ENCODE measurements at places on chromosomes 1 and 21.

DNA sequence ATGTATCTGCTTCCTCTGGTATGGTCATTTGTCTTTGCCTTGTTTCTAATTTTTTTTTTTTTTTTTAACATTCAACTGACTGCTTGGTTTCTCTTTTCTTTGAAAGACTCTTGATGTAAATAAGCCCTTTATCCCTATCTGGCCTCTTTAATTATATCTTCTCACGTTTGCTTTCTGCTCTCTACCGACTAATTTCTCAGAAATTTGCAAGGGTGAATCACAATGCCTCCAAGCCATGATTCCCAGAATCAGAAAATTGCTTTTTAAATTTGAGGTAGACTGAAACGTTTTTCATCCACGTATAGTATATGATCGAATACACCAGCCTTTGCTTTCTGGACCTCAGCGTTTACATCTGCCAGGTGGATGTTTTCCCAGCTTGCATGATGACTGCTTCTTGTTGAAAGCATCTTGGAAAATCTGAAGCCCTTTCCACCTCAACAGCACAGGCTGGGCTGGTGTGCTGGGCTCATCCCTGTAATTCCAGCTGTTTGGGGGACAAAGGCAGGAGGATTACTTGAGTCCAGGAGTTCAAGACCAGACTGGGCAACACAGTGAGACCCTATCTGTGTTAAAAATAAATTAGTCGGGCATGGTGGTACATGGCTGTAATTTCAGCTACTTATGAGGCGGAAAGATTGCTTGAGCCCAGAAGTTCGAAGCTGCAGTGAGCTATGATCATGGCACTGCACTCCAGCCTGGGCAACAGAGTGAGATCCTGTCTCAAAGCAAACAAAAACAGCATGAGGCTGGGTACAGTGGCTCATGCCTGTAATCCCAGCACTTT, 35.0 kb upstream of the GPR137B start:
- no peak for DNase-seq

DNA sequence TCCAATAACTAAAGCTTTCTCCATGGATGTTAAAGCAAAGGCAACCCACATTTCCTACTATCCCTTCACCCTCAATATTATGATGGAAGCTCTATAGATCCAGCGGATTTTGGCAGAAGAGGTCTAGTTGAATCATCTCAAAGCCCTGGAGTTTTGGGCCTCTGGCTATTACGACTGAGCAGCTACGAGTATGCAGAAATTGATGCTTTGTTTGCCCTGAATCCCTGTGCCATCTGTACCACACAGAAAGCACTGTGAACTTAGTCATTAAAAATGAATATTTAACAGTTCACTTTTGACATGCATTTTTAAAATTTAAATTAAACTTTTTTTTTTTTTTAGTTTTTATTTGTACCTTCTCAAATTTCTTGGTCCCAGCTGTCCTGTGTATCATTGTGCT, 705.4 kb upstream of the PTBP2 start:
- DNase-seq, result no peak

DNA sequence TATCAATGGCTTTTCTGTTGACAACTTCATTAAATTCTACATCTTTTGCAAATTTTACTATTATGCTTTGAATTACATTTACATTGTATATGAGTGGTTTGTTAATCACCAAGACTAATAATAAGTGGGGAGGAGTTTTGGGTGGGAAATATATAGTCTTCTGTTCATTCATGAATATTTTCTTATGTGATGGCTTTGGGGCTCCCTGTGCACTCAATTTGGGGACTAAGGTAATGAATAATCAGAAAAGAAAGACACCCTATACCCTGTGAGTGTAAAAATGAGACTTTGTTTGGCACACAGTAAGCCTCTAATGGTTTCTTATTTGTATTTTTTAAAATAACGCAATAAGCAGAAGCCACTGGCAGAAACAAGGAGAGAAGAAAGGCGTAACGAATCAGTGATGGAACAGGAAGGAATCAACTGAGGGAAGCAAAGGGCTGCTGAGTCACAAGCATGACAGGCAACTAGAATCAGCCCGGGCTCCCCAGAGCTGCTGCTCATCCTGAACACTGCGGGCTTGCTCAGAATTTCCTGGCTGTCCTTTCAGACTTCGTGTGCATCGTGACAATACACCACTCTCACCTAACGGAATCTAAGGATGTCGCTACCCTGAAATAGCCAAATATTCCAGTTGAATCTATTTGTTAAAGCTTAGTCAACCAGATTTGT, 20.8 kb upstream of the RGS2 start:
- peak; percentile 51 for DNase-seq

- no peak for DNase-seq
Measured at GRCh38 chr1:236823559-236823958, 28.5 kb downstream of the MTR start.

- DNase-seq, result no peak
Measured at GRCh38 chr1:84266748-84267147, 34.8 kb upstream of the SAMD13 start.

- peak; percentile 48 for DNase-seq
Measured at GRCh38 chr1:182301467-182302198, 90.0 kb downstream of the GLUL start.

DNA sequence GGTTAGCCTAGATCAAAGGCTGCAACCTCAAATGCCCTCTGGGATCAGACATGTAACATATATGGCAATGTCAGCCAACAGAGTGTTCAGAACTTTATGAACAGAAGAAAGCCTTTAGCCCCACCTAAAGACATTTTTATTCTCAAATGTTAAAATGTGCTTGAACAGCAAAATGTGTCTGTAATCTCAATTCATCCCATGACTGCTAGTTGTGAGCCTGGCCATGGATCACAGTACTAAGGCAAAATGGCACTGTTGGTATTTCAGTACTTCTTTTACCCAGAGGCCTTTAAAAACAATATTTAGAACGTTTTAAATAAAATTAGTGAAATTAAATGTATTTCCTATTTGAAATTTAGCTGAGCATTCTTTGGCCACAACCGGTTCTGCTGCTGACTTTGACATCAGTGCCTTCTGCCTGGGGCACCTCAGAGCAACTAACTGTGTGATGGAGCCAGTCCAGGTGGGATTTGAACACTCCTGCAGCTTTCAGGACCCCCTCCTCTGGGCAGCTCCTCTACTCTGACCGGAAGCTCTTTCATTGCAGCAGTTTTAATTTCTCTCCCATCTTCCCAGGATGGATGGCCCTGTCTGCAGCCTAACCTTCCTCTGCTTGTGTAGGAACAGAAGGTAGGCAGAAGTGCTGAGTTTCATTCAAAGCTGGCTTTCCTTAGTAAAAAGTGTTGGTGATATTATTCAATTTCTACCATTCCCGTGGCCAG, 68.3 kb upstream of the NFIA start:
- DNase-seq, result no peak

DNA sequence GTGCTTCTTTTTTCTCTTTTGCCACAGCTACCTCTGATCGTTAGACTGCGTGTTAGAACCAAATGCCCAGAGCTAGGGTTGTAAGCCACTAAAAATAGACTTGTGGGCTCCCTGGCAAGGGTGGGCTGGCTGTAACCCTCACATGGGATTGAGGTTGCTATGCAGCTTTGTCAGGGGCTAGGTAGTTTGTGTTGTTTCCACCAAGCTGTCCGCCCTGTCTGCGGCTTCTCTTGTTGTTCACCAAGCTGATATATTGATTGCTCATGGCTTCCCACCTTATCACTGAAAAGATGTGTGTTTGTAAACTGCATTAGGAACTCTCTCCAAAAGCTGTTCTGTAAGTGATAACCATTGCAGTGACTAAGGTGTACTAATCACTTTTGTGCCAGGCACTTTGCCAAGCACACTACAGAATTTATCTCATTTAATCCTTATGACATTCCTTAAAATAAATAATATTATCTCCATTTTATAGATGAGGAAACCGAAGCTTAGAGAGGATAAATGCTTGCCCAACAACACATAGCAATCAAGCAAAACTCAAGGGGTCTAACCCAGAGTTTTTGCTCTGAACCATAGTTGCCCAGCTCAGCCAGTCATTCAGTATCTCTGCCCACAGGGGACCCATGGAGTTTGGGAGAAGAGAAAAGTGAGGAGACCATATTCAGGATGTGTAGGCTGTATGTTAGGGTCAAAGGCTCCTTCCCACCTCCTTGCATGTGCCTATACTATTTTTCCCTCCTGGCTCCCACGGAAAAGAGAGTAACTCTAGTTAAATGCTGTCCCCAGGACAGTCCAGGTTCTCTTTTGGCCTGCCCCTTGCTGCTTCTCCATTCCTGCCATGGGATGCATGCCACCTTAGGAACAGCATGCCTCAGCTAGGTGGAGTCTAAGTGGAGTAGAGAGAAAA, 42.2 kb upstream of the TARBP1 start:
- DNase-seq, result no peak

- DNase-seq, result no peak
Measured at GRCh38 chr1:168614235-168614634, 37.8 kb downstream of the XCL1 start.

Measured in fibroblast of the conjunctiva (primary cell).